ENCODE measurements at places on chromosomes 6 and 20. TPM values are rescaled to one million over a fixed set of nuclear protein-coding genes. Genes with fewer than 3 reads are reported as not detected.

- DNase-seq, result no peak
Observed at GRCh38 chr6:14349507-14349906, 231.9 kb downstream of the CD83 start.

DNA sequence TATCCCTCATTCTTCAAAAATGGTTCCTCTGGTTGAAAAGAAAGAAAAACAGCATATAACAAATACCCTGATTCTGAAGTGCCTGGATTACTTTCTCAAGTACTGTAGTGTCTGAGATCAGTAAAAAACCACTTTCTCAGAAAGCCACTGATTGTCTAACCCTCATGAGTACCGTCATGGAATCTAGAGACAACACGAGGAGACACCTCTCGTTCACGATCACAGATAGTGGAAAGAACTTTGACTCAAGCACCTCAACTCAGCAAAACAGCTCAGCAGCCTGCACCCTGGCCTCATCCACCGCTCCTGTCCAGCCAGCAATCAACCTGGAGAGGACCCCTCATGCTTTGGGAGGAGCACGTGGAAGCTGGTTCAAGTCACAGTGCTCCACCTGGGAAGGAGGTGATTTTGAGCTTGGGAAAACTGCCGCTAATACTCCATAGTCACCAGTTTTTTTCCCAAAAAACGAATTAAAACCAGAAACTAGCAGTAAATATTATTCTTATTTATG, 1.0 kb downstream of the SCML4 start:
- DNase-seq, result no peak

DNA sequence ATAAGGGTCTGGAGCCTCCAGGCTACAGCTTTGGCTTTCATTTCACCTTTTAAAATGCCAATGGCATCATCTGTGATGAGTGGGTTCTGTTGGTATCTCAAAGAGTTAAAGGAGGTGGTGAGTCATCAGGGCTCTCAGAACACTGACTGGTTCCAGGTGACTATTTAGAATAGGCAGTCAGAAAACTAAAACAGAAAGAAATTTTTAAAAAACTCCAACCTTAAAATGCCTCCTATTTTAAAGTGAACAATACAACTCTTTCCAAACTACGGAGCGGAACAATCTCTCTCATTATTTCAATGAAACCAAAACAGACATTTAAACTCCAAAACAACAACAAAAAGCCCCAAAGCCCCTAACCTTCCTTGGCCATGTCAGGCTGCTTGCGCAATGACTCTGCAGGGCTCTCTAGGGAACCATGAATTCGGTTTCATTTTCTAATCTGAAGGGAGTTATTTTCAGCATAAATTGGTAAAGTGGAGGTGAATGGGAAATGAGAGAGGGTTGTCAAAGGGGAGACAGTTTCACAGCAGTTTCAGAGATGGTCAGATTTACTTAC, 194.9 kb downstream of the KIF6 start:
- no peak for DNase-seq

- no peak for DNase-seq
Observed at GRCh38 chr6:165060720-165061119, 248.7 kb downstream of the C6orf118 start.

DNA sequence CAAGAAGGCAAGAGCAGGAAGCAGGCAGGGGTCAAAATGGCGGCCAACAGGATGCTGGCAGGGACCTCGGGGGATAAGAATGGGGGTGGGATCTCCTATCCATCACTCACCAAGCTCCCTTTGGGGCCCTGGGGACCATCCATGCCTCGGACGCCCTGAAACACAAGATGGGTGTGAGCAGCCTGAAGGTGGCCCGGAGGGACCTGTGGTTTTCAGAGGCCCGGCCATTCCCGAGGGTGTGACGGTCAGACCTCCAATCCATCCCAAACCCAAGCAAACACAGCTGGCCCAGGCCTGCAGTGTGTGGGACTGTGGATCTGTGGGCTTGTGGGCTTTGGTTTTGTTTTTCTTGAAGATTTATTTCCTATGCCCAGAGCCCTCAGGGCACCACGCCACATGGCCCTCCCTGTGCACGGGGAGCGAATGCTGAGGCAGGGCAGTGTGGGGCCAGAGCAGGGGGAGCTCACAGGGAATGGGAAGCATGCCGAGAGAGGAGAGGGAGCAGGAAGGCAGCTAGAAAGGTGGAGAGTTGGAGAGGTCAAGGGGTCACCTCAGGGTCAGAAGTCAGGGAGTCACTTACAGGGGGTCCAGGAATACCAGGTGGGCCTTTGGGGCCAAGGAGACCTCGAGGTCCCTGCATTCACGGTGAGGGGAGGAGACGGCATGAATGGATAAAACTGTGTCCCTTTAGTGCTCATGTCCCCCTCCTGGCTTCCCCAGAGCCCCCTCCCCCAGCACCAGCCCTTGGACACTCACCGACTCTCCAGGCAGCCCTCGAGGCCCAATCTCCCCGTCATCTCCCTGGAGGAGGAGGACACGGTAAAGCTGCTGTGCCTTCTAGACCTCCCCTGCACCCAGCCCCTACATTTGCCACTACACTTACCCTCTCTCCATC, 14.5 kb downstream of the COL11A2 start:
- DNase-seq, result no peak

GRCh38 chr6:116531675-116532570, 13.6 kb downstream of the TRAPPC3L start:
- no peak for DNase-seq

The TAP2 gene
- 17.3 TPM for total RNA-seq

The LPA gene
- total RNA-seq, result not detected

The OOEP gene
- not detected for total RNA-seq

The WFDC5 gene
- not detected for total RNA-seq

The TFEB gene
- total RNA-seq, result 23.8 TPM

Data from thoracic aorta (tissue), 2 donors.